HFFc6 (cell line): ENCODE measurements at places on chromosomes 11 and 22. TPM values are rescaled to one million over a fixed set of nuclear protein-coding genes. Genes with fewer than 3 reads are reported as not detected.

The CAT gene
- total RNA-seq = 35.2 to 42.9 TPM (median 42.0 TPM) in 3 replicates

The ADM2 gene
- total RNA-seq = 1.1 and 3.1 TPM in 2 replicates

The HEPHL1 gene
- total RNA-seq = not detected in 3 replicates

The LUZP2 gene
- total RNA-seq = not detected in 2 replicates

The RFPL2 gene
- not detected in 2 replicates for total RNA-seq

The APOA1 gene
- not detected in 3 replicates for total RNA-seq

The PKDREJ gene
- total RNA-seq = not detected in 3 replicates

The GUCY1A2 gene
- 0.16 TPM in 1 of 2 replicates, not detected in the other for total RNA-seq

The CCDC116 gene
- 0.17 to 0.33 TPM (median 0.18 TPM) in 3 replicates for total RNA-seq

The ROM1 gene
- total RNA-seq = 3.1 to 4.7 TPM (median 3.6 TPM) in 3 replicates

The BLID gene
- 1.2 to 1.6 TPM (median 1.2 TPM) in 3 replicates for total RNA-seq

The ZNF280A gene
- not detected in 3 replicates for total RNA-seq

The MRGPRX3 gene
- not detected in 2 replicates for total RNA-seq

The CEP126 gene
- 1.3 to 2.2 TPM (median 1.6 TPM) in 3 replicates for total RNA-seq

The CNIH2 gene
- total RNA-seq = 1.3 to 1.6 TPM (median 1.4 TPM) in 3 replicates
